Activated CD4-positive, alpha-beta T cell treated with anti-CD3 and anti-CD28 coated beads for 4 hours (primary cell): ENCODE measurements at places on chromosomes 4 and X.

- no peak for DNase-seq
Measured at GRCh38 chr4:60463857-60464502, 736.1 kb upstream of the ADGRL3 start.

DNA sequence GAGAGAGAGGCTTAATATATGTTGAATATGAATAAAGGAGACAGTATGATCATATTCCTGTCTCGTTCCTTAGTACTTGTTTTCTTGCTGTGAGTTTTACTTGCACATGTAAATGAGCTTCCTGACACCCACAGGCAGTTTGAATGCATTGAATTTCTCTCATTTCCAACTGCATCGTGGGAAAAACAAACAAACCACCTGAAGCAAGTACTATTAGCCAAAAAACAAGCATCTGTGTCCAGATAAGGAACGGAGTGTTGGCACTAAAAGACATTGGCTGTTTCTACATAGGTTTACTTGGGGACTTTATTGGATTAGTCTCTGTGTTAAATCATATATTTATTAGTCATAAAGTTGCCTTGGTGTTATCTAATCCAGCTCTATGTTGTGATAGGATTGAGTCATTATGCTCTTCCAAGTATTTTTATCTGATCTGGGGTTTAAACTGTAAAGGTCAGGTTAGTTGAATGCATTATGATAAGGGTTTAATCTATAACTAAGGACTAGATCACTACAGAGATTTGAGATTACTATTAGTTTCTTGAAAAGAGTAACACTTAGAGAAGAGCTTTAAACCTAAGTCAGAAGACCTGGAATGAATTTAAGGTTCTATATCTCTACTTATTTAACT, 339.0 kb upstream of the SPANXN4 start:
- no peak for DNase-seq

GRCh38 chr4:111808174-111808573, 337.1 kb upstream of the FAM241A start:
- DNase-seq: no peak

GRCh38 chr4:7295911-7296660, 103.7 kb downstream of the SORCS2 start:
- DNase-seq: no peak
